Fibroblast of skin of back (primary cell): ENCODE measurements at places on chromosomes 2 and 18.

DNA sequence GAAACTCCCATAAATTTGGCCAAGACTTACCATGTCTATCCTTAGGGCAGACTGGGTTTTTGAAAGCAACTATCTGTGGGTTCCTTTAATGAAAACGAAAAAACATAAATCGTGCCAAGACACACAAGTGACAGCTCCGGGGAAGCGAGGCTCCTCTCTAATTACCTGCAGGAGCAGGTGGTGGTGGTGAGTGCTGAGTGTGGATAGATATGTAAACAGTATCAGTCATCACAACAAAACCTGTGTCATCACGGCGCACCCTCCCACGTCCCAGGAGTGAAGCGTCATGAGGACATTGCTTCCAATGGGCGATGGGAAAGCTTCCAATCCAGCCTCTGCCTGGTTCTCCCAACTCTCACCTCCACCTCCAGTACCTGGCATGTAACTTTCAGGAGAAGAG, 31.3 kb downstream of the ACKR3 start:
- no peak for DNase-seq

GRCh38 chr18:69326094-69326493, 74.6 kb upstream of the DOK6 start:
- DNase-seq = no peak

GRCh38 chr2:103166456-103167324, 404.9 kb downstream of the TMEM182 start:
- DNase-seq = no peak

- no peak for DNase-seq
Measured at GRCh38 chr2:230429513-230429912, 13.5 kb downstream of the SP100 start.

DNA sequence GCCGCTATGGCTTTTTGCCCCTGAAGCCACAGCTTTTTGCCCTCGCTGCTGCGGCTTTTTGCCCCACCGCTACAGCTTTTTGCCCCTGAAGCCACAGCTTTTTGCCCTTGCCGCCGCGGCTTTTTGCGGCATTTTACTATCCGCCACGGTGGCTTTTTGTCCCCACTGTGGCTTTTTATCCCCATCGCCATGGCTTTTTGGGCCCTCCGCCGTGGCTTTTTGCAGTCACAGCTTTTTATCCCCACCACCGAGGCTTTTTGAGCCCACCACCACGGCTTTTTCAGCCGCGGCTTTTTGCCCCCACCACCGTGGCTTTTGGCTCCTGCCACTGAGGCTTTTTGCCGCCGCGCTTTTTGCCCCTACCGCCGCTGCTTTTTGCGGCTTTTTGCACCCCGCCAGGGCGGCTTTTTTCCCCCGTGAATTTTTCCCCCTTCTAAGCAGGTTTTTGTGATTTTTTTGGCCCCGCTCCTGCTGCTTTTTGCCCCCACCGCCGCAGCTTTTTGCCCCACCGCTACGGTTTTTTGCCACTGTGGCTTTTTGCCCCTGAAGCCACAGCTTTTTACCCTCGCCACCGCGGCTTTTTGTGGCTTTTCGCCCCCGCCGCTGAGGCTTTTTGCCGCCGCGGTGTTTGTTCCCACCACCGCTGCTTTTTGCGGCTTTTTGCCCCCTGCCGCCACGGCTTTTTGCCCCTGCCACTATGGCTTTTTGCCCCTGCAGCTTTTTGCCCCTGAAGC, 2797.2 kb upstream of the TEKT4 start:
- DNase-seq = no peak

DNA sequence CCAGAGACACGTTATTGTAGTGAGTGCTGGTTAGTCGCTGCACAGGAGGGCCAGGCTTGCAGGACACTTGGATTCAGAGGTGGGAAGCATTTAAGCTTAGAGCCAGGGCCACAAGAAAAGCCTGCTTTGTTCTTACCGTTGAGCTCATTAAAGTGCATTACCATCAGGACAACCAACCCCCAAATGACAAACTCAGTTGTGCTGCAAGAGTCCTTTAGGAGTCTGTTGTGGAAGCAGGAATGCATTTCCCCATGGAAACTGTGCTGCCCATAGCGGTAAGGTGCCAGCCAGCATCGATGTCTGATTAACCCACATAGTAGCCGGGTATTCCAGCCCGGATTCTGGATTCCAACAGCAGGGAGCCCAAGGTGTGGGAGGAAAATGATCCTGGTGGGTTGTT, 23.4 kb upstream of the REEP1 start:
- DNase-seq = no peak

- no peak for DNase-seq
Measured at GRCh38 chr2:209613649-209614305, 157.9 kb upstream of the UNC80 start.

GRCh38 chr2:16817305-16818202, 151.9 kb upstream of the CYRIA start:
- no peak for DNase-seq

DNA sequence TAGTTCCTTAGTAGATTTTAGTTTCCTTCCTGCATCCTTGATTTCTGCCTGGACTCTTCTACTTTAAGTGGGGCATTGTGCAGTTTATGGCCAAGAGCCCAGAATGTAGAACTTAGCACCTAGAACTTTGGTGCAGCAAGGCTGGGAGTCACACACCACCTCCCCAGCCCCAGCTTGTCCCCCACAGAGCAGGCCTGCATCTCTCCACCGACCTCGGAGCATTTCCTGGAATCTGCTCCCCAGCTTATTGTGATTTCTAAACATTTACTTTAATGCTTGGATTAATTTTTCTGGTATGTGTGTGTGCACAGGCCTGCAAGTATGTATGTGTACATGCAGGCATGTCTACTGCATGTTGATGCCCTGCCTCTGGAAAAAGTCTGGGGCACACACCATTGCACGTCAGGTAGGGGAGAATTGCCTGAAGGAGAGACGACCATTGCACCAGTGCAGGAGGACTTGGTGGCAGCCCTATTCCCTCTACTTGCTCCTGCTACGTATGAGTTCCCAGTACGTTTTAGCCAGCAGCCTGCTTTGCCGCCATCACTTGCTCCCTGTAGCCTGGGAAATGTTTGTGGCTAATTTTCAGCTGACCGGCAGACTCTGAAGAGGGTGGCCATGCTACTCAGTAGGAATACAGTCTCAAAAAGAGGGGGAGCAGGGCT, 419.9 kb upstream of the HS6ST1 start:
- DNase-seq = no peak

DNA sequence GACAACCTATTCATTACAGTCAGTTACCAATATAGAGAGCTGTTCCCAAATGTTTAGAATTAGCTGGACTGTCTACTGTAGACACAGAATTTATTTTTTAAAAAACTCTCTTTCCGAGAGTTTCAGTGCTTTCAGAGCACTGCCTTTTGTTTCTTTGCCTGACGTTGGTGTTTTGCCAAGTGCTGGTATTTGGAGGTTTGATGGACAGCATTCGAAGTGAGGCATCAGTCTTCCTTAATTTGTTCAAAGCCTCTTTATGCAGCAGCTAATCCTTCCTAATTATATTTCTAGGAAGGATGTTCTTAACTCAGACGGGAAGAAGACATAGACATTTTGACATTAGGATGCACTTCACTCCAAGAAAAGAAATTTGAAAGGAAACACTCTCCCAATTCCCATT, 83.2 kb downstream of the LTBP1 start:
- no peak for DNase-seq

DNA sequence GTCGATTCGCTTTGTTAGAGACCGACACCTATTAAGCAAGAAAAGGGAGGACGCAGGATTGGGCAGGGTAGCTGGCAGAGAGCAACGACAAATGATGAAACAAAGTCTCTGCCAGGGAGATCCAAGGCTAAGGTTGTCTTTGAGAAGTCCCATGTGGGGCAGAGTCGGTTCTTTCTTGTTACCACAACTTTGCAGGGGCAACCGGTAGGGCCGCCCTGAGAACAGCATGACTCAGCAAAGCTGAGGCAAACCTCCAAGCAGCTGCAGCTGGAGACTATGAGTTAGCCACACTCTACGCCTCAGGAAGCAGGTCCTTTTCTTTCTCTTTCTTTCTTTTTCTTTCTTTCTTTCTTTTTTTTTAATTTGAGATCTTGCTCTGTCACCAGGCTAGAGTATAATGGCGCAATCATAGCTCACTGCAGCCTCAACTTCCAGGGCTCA, 452.3 kb upstream of the ID2 start:
- peak; percentile 58 for DNase-seq

DNA sequence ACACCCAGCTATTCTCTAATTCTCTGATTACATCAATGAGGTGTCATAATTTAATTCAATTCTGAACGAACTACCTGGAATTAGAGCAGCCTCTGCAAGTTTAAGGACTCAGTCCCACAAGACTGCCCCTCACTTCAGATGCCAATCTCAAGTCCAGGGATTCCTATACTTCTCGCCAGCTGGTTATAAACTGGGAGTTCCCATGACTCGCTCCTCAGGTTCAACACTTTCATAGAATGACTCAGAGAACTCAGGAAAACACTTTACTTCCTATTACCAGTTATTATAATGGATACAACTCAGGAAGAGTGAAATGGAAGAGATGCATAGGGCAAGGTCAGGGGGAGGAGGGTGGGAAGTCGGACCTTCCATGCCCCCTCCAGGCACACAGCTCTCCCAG, 112.3 kb upstream of the ATP5MC3 start:
- no peak for DNase-seq

DNA sequence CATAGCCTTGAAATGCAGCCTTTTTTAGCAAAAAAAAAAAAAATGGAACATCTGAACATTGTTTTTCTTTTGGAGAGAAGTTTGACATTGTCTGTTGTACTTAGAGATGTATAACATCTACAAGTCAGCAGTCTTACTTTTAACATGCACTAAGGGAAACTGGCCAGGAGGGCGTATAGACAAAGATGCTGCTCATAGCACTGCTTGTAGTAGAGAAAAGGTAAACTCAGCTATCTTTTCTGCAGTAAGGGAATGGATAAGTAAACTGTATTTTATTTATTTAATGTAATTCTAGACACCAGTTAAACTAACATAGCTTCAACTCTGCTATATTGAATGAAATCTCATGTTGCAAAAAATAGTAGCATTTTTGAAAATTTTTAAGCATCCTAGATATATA, 489.6 kb downstream of the PTPRM start:
- DNase-seq = no peak

- no peak for DNase-seq
Measured at GRCh38 chr2:57598551-57598950, 448.1 kb upstream of the VRK2 start.

DNA sequence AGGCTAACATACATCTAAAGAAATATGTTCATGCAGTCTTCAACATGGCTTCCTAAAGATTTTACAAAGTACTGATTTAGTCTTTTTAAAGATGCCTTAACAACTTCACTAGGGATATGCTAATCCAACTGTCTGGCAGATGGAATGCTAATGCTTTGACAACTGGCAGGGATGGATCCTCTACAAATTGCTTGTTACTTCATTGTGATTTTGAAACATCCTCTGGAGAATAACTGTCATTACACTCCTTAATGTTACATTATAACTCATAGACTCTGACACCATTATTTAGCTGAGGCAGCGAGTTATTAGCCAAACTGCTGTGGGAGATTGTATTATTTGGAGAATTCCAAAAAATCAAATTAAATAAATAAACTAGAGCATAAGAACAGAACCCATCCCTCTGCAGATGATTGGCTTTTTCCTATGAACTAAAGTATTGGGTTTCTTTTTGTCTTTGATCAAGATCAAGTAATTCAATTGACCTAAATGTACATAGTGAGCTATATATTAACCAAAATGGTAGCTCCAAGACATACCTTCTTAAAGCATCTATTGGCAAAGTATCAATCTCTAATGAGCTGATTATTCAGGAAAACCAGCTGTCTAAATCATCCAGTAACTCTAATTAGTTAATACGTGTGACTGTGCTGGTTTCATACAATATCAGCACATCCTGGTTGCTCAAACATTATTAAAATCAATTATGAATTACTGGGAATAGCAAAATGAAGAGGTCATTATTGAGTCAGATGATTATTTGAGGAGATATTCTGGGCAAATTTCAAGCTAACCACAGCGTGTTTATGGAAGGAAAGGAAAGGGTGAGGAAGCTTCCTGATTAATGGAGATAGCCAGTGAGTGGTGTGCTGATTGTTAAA, 321.3 kb upstream of the TFPI start:
- no peak for DNase-seq

- no peak for DNase-seq
Measured at GRCh38 chr2:156563994-156564753, 128.0 kb downstream of the GPD2 start.

- peak; percentile 95 for DNase-seq
Measured at GRCh38 chr2:85920810-85921545, 32.2 kb upstream of the ST3GAL5 start.

- no peak for DNase-seq
Measured at GRCh38 chr2:127421116-127421800, 3.0 kb downstream of the PROC start.

GRCh38 chr18:3526421-3527354, 76.7 kb downstream of the TGIF1 start:
- DNase-seq = peak; percentile 26

- no peak for DNase-seq
Measured at GRCh38 chr2:94769733-94770132, 101.5 kb upstream of the TEKT4 start.

DNA sequence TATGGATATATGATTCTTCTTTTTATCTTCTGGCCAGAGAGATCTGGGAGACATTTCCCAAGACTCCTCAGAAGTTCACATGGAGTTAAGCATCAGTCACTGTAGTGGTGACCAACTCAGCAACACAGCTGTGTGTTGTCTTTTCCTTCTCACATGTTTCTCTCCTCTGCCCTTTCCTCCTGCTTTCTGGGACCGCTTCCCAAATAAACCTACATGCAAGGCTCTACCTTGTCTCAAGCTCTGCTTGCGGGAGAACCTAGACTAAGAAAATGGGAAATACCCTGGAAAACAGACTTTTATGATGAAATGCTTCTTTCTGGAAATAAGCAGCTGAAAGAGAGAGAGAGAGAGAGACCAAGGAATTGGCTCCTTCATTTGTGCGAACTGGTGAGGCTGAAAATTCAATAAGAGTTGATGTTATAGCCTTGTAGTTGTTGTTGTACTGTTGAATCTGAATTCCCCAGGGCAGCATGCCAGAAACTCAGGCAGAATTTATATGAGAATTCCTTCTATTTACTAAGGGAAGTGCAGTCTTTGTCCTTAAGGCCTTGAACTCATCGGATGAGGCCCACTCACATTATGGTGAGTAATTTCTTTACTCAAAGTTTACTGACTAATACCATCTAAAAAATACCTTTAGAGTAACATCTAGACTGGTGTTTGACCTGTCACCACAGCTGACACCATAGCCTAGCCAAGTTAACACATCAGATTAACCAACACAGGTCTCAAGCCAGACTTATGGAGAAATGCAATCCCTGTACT, 22.7 kb upstream of the DSC1 start:
- no peak for DNase-seq

GRCh38 chr2:42935692-42936671, 143.6 kb upstream of the HAAO start:
- DNase-seq = no peak
